ENCODE measurements at places on chromosomes 1 and 21. TPM values are rescaled to one million over a fixed set of nuclear protein-coding genes. Genes with fewer than 3 reads are reported as not detected.

GRCh38 chr1:85609976-85610375 is 29.4 kb downstream of the CCN1 start:
- H3K4me1 ChIP-seq = peaks cover 71% of the 10 kb centered on the region
- H3K27me3 ChIP-seq = no peaks in the 10 kb centered on the region
- H3K27ac ChIP-seq = peak overlapping the region; percentile 99
- H3K4me3 ChIP-seq = no peak overlapping the region

DNA sequence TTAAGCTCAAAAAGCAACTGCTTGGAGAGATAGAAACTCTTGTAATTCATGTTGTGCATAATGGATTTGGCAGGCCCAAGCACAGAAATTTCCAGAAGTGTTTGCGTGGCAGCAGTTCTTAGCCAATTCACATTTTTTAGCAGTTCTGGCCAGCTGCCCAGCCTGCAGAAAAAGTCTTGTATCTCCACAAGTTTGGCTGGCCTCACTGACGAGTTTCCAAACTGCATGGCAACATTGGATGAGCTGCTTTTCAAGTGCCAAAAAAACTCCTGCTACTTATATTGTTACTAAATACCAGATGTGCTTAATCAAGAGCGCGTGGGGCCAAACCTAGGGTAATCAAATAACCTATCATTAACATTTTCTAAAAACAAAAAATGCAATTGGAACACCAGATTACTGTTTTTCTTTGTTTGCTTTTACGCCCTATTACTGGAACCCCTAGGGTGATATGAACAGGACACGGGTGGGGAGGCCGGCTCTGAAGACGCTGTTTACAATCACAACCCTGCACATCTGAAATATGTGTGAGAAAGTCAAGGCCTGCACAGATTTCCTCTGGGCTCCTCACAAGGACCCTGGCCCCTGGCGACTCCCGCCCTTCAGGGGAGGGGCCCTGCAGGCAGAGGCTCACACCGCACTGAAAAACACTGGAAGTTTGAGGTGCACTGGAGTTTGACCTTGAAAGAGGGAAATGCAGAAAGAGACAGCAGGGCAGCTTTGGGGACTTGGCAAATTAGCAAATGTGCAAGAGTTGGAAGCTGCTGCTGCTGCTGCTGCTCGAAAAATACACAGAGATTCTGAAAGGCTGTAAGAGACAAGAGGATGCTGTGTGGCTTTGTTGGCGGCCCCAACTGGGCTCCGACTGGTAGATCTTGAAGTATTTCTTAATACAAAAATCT is 55.2 kb upstream of the TARBP1 start:
- DNase-seq = peak; percentile 49
- H3K4me1 ChIP-seq = peaks cover 49% of the 10 kb centered on the region
- no peaks in the 10 kb centered on the region for H3K27me3 ChIP-seq
- H3K36me3 ChIP-seq = no peaks in the 10 kb centered on the region

- H3K36me3 ChIP-seq = no peaks in the 10 kb centered on the region
- H3K4me3 ChIP-seq = no peak overlapping the region
- H3K27ac ChIP-seq = no peak overlapping the region
- H3K27me3 ChIP-seq = peaks cover 26% of the 10 kb centered on the region
- peaks cover 14% of the 10 kb centered on the region for H3K4me1 ChIP-seq
These were observed 69.4 kb upstream of the TARDBP start for GRCh38 chr1:10943041-10943440.

GRCh38 chr1:94296018-94296417 is 58.6 kb upstream of the ARHGAP29 start:
- DNase-seq = no peak
- H3K27me3 ChIP-seq = no peaks in the 10 kb centered on the region
- H3K4me3 ChIP-seq = no peak overlapping the region
- peak overlapping the region; percentile 51 for H3K27ac ChIP-seq

- peaks cover 99% of the 10 kb centered on the region for H3K27me3 ChIP-seq
- no peak for DNase-seq
- peaks cover 2% of the 10 kb centered on the region for H3K4me1 ChIP-seq
- H3K4me3 ChIP-seq = peak overlapping the region; percentile 67
These were observed 618 bp upstream of the FOXD3 start for GRCh38 chr1:63321785-63322113.

Gene KRTAP7-1
- not detected for total RNA-seq

DNA sequence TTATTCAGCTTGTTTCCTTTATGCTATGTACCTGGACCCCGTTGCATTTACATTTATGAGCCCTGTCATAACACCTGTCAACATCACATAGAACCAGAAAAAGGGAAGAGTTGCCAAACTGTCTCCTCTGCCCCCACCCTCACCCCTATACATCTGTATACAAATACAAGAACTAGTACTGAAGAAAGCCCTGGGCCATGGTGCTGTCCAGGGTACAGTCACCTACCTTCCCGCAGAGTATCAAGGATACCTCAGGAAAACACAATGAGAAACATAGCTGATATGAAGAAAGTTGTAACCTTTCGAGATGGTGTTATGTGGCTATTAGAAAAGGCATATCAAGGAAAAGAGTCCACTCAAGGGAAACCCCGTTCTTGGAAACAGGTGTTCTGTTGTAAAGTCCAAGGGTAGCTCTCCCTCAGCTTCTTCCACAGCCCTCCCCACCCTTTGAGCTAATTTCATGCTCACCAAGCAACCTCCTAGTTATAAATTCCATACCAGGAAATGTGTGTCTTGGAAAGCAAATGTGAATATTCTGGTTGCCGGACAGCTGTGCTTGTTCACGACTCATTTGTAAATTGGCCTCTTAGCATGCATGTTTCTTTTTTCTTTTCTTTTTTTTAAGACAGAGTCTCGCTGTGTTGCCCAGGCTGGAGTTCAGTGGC is 16.7 kb upstream of the AVPR1B start:
- no peaks in the 10 kb centered on the region for H3K36me3 ChIP-seq
- no peak for DNase-seq
- H3K27ac ChIP-seq = no peak overlapping the region
- no peak overlapping the region for H3K4me3 ChIP-seq

DNA sequence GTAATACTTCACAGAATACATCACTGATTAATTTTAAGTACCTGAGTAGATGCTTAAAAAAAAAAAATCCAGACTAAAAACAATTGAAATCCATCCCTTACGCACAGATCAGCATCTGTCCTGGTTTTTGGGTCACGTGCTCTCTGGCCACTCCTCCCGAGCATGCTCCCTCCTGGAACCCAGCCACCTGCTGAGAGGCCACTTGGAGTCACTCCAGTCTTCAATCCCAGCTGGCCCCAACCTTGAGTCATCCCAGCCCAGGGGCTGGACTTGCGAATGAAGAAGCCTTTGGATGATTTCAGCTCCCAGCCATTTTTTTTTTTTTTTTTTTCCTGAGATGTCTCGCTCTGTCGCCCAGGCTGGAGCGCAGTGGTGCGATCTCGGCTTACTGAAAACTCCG is 8.9 kb downstream of the MAP1LC3C start:
- no peaks in the 10 kb centered on the region for H3K27me3 ChIP-seq
- no peak overlapping the region for H3K27ac ChIP-seq
- H3K4me3 ChIP-seq = no peak overlapping the region
- no peaks in the 10 kb centered on the region for H3K36me3 ChIP-seq

Gene PKLR
- total RNA-seq = not detected

- no peak for DNase-seq
- no peak overlapping the region for H3K4me3 ChIP-seq
- peaks cover 14% of the 10 kb centered on the region for H3K27me3 ChIP-seq
- no peaks in the 10 kb centered on the region for H3K36me3 ChIP-seq
- no peak overlapping the region for H3K27ac ChIP-seq
- H3K4me1 ChIP-seq = no peaks in the 10 kb centered on the region
These were observed 71.0 kb downstream of the EBNA1BP2 start for GRCh38 chr1:43101061-43101460.

Gene TMPRSS3
- not detected for total RNA-seq

DNA sequence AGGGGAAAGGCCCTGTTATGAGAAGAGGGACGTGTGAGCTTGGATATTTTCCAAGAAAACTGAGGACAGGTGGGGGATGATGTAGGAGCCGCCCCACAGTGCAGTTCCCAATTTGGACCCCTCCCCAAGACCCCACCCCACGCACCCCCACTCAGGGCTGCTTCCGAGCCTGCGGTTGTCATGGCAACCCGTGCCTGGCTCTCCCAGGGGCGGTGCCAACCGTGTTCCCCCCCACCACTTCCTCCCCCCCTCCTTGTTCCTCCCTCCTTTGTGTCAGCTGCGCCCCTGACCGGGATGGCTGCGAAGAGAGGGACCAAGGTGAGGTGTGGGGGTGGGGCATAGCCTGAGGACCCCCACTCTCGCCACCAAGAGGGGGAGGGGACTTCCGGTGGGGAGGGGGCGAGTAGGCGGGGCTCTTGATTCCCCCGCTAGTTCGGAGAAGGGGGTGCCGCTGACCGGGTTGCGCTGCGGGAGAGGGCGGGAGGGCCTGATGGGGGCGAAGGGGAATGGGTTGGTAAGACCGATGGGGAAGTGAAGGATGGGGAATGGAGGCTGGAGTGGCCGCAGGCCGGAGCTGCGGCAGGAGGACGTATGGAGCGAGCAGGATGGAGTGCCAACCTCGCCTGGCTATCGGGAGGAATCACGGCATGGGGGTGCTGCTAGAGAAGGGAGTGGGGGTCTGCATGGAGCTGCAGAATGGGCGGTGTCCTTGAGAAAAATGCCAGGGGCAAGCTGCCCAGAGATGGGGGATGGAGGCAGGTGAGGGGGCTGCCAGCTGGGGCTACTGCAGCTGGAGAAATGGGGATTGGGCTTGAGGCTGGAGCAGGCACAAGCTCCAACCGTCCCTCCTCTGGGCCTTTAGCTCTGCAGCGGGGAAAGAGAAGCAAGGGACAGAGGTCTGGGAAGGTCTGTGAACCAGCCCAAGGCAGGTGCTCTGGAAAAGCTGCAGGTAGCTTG is 953 bp downstream of the TRIM46 start:
- H3K27me3 ChIP-seq = no peaks in the 10 kb centered on the region
- peak; percentile 89 for DNase-seq
- H3K4me3 ChIP-seq = peak overlapping the region; percentile 87
- H3K27ac ChIP-seq = no peak overlapping the region

DNA sequence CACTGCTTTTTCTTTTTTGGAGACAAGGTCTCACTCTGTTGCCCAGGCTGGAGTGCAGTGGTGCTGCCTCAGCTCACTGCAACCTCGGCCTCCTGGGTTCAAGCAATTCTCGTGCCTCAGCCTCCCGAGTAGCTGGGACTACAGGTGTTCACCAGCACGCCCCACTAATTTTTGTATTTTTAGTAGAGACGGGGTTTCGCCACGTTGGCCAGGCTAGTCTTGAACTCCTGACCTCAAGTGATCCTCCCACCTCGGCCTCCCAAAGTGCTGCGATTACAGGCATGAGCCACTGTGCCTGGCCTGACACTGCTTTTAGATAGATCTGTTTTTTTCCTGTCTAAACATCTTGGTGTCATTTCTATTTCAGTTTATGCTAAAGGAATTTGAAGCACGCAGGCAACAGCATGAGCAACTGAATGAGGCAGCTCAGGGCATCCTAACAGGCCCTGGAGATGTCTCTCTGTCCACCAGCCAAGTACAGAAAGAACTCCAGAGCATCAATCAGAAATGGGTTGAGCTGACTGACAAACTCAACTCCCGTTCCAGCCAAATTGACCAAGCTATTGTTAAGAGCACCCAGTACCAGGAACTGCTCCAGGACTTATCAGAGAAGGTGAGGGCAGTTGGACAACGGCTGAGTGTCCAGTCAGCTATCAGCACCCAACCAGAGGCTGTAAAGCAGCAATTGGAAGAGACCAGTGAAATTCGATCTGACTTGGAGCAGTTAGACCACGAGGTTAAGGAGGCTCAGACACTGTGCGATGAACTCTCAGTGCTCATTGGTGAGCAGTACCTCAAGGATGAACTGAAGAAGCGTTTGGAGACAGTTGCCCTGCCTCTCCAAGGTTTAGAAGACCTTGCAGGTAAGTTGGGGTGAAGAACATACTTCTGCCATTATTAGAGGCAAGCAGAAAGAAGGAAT is 106.1 kb upstream of the BMP8A start:
- H3K27ac ChIP-seq = no peak overlapping the region
- peaks cover 53% of the 10 kb centered on the region for H3K36me3 ChIP-seq
- no peak overlapping the region for H3K4me3 ChIP-seq
- peaks cover 18% of the 10 kb centered on the region for H3K4me1 ChIP-seq
- DNase-seq = no peak
- no peaks in the 10 kb centered on the region for H3K27me3 ChIP-seq

- H3K27me3 ChIP-seq = no peaks in the 10 kb centered on the region
- DNase-seq = no peak
- H3K27ac ChIP-seq = no peak overlapping the region
- no peak overlapping the region for H3K4me3 ChIP-seq
- H3K4me1 ChIP-seq = peaks cover 13% of the 10 kb centered on the region
- H3K36me3 ChIP-seq = peaks cover 16% of the 10 kb centered on the region
These were observed 7.2 kb downstream of the LGALS8 start for GRCh38 chr1:236530959-236531358.

DNA sequence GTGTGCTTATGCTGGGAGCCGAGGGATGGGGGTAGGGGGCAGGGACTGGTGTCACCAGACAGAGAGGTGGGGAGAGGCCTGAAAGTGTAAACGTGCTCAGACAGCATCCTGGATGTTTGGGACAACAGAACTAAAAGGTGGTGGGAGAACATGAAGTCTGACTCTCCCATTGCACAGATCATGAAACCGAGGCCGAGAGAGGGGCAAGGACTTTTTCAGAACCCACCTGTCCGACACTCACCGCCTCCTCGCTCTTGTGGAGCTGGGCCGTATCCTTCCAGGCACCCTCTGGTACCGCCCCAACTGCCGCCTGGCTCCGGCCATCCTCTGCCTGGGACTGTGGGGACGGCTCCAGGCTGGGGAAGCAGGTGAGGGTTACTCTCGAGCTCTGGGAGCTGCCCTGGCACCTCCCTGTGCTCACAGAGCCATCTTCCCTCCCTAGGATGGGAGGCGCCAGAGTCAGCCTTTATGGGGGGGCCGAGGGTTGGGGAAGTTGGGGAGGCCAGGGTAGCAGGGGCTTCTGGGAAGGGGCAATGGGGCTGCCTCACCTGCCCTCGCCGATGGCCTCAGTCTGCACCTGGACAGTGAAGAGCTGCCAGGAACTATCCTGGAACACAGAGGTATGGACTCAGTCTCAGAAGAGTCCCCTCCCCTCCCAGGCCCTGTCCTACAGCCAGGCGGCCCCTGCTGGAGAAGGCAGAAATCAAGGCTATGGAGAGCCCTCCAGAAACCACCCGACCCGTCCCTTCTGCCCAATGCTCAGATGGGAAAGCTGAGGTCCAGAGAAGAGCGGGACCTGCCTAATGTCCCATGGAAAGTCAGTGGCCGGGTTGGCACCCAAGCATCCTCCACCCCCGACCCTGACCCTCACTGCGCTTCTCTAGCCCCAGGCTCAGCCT is 7.0 kb downstream of the ATP13A2 start:
- H3K4me3 ChIP-seq = no peak overlapping the region
- H3K4me1 ChIP-seq = peaks cover 13% of the 10 kb centered on the region
- DNase-seq = peak; percentile 84
- peak overlapping the region; percentile 59 for H3K27ac ChIP-seq

Measured in osteoblast (primary cell).